ENCODE measurements at places on chromosomes 2 and 18.
A peak's percentile ranks its signal among the peaks of the same experiment; 100 is the strongest.

- DNase-seq = no peak
Observed at GRCh38 chr2:160478660-160479059, 14.9 kb downstream of the RBMS1 start.

DNA sequence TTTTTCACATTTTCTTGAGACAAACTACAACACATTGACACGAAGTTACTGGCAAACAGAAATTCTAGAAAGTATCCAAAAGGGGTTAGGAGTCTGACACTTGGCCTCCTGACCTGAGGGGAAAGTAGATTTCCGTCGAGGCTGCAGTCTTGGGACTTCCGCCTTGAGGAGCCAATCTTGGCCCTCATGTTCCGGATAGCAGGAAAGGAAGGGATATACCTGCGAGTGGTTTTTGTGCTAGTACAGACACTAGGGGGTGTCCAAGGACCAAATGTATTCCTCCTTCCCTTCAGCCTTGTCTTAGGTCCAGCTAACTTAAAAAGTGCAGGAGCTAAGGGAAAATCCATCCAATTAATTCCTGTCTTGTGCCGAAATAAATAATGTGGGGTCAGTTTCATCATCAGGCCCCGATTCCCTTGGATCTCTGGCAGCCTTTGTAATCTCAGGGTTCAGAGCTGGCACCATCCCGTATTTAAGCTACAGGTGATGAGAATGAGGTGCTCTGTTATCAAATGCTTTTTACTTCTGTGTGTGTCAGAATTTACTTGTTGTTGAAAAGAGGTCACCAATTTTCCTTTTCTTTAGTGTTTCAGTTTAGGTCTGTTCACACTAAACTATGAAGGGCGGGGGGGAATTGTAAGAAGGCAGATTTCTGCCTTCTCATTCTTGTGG, 330.2 kb upstream of the FANCL start:
- DNase-seq = no peak

GRCh38 chr2:134070281-134070741, 183.6 kb upstream of the MGAT5 start:
- DNase-seq = no peak

GRCh38 chr2:136020831-136021230, 35.4 kb upstream of the DARS1 start:
- no peak for DNase-seq

- no peak for DNase-seq
Observed at GRCh38 chr18:36601316-36601715, 227.5 kb downstream of the TPGS2 start.

- no peak for DNase-seq
Observed at GRCh38 chr2:140775411-140775810, 1355.4 kb downstream of the LRP1B start.

- no peak for DNase-seq
Observed at GRCh38 chr2:173623438-173624319, 269.0 kb downstream of the CDCA7 start.

- DNase-seq = no peak
Observed at GRCh38 chr2:159971365-159972152, 90.9 kb downstream of the PLA2R1 start.

DNA sequence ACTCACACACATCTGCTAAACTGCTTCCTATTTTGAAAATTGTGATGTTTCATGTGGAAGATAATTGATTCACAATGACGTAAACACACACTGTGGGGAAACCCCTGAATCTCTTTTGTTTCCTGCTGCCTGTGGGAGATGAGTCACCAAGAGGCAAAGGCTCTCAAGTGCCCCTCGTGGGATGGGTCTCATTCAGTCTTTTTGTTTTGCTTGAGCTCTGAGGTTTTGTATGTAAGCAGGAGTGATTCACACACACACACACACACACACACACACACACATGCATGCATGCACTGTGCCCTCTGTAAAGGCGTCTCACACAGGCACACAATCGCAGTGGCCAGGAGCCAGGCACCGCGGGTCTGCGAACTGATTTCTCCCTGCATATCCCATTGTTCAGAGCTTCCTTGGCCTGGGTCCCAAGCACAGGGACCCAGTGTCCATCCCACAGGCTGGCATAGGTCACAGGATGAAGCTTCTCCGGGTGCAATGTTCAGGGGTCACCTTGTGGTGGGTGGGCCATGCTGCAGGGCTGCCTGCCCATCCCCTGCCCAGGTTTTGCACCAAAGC, 12.1 kb upstream of the ARHGEF4 start:
- DNase-seq = peak; percentile 40

- no peak for DNase-seq
Observed at GRCh38 chr2:189545418-189545817, 35.2 kb downstream of the SLC40A1 start.

DNA sequence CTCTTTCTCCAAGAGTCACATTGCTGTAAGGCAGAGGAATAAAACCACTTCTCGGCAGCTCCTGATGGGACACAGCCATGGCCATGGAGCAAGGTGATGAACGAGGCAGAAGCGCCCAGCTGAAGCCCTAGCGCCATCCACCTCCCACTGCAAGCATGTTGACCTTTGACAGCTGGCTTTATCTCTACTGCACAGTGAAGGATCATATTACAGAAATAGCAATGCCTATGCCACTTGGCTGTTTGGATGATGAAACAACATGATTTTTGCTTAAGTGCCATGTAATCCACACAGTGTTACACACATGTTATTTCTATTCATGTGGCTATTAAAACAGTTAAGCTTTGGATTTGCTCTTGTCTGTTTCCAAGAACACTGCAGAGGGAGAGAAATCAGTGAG, 167.7 kb downstream of the VAPA start:
- no peak for DNase-seq

- peak; percentile 15 for DNase-seq
Observed at GRCh38 chr2:231614559-231615057, 21.9 kb downstream of the TEX44 start.
